Thoracic aorta (tissue), 2 donors: ENCODE measurements at places on chromosomes 4 and X.

GRCh38 chrX:123834116-123834515, 25.7 kb upstream of the XIAP start:
- no peak for DNase-seq

GRCh38 chrX:10932842-10933440, 178.2 kb upstream of the HCCS start:
- DNase-seq: no peak

DNA sequence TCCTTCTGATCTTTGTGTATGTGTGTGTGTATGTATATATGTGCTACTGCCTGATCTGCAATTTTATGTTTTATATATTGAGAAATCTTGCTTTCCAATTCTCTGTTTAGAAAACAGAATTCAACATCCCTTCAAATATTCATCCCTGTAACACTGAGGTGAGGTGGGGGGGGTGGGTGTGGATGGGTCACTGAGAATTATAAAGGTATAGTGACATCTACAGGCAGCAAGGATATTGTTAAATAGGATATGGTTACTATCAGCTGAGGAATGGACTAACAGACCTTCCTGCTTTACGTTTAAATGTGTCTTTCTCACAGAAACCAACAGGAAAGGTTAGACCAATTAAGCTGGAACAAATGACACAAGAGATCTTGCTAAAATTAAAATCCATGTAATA, 19.0 kb upstream of the MAGEB2 start:
- DNase-seq: no peak

DNA sequence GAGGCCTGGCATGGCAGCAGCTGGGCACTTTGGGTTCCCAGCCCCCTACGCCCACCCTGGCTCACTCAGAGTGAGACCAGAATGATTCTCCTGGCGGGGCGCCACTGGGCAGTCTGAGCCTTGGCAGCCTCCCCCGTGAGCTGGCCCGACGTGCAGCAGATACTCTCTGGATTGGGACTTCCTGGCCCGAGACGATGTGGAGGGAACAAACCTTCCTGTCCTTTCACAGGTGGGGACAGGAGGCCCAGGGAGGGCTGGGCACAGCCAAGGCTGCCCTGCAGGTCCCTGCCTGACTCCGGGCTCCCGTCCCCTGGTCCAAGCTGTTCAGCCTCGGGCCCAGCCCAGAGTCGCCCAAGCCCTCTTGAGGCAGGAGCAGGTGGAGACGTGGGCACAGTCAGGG, 17.9 kb upstream of the ADD1 start:
- DNase-seq: no peak

- no peak for DNase-seq
Observed at GRCh38 chr4:24279911-24280375, 304.4 kb downstream of the DHX15 start.

- DNase-seq: no peak
Observed at GRCh38 chrX:39513836-39514235, 583.9 kb downstream of the BCOR start.

GRCh38 chr4:76688619-76689144, 209.3 kb downstream of the SOWAHB start:
- DNase-seq: no peak

DNA sequence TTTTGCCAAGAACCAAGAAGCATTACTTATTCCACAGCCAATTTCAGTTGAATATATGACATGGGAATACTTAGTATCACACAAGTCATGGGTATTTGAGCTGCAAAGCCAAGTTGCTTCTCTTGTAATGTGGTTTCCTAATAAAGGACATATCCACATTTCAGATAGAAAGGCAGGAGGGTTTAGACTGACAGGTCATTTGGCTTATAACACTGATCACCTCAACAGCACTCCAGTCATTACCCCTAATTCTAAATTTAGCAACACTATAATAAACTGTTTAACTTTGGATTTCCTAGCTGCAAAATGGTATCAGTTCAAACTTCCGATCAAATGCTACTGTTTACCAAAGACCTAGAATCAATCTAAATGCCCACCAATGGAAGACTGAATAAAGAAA, 114.0 kb upstream of the FTHL17 start:
- DNase-seq: no peak

- no peak for DNase-seq
Observed at GRCh38 chr4:121484633-121485032, 103.8 kb upstream of the QRFPR start.

GRCh38 chr4:122830426-122831095, 3.9 kb downstream of the FGF2 start:
- DNase-seq: no peak

DNA sequence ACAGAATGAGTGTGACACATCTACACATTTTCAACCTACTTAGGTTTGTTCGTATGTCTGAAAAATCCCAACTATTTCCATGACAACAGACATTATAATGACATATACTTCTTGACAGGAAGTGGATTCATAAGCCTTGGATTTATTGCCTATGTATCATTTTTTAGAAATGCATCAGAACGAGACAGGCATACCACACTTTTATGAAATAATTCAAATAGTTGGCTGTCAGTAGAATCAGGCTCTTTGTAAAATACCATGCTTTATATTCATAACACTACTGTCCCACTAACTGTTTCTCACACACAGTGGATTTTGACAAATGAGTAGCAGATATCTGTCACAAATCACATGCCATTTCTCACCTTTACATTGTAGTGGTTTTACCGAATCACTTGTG, 173.2 kb downstream of the BEND2 start:
- no peak for DNase-seq

DNA sequence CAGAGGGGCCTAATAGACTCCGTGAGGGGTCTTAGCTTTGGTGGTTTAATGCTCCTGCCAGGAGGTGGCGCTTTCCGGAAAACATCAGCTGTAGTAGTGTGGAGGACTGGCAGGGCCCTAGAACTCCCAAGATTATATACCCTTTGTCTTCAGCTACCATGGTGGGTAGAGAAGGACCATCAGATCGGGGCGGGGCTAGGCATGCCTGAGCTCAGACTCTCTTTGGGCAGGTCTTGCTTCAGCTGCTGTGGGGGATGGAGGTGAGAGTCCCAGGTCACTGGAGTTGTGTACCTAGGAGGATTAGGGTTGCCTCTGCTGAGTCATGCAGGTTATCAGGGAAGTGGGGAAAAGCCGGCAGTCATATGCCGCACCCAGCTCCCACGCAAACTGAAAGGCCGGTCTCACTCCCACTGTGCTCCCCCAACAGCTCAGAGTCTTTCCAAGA, 63.0 kb upstream of the AGA start:
- no peak for DNase-seq

DNA sequence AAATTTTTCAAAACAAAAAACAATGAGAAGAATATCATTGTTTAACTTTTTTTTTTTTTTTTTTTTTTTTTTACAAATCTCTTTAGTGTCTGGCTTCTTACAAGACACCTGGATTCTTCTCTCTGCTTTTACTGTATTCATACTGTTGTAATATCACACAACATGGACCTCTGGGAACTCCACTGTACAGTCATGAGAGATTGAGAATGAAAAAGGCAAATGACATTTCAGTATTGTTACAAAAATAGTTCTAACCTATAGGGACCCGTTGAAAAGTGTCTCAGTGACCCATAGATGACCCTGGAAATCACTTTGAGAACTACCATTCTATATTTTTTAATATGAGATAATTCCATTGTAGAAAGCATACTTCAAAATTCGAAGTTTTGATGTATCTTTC, 124.4 kb downstream of the SLIT2 start:
- no peak for DNase-seq

- DNase-seq: no peak
Observed at GRCh38 chr4:174222266-174222872, 61.1 kb downstream of the FBXO8 start.

DNA sequence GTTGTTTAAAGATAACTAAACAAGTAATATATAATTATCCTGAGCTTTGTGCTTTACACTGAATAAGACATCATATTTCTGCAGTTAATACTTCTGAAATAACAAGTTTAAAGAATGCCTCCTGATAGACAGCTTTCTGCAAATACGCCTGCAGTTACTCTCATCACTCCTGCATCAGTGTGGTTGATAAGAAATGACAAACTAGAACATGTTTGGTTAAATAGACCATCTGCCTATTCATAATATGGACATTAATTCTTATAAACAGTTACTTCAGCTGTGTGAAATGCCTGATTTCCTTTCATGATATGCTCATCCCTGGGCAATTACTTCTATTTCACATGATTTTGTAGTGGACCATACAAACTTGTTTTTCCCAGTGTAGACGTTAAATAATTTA, 7.0 kb upstream of the TENM3 start:
- DNase-seq: no peak

DNA sequence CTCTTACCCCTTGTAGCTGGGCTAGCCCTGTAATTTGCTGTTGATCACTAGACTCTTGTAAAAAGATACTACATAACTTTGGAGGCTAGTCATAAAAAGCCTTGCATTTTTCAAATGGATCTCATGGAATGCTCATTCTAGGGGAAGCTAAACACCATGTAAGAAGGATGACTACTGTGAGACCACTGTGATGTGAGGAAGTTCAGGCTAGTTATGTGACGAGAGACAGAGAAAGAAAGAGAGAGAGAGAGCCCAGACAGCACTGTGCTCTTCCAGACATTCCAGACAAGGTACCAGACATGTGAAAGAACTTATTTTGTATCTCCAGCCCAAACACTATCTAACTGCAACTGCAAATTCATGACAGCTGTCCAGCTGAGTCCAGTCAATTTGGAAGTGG, 404.6 kb upstream of the PITX2 start:
- DNase-seq: no peak

- no peak for DNase-seq
Observed at GRCh38 chr4:41158274-41158673, 56.1 kb downstream of the APBB2 start.

- no peak for DNase-seq
Observed at GRCh38 chr4:78167510-78167909, 110.4 kb downstream of the FRAS1 start.

- no peak for DNase-seq
Observed at GRCh38 chrX:356385-357034, 30.2 kb downstream of the PPP2R3B start.

GRCh38 chr4:86855572-86855971, 6.4 kb upstream of the SLC10A6 start:
- DNase-seq: no peak

DNA sequence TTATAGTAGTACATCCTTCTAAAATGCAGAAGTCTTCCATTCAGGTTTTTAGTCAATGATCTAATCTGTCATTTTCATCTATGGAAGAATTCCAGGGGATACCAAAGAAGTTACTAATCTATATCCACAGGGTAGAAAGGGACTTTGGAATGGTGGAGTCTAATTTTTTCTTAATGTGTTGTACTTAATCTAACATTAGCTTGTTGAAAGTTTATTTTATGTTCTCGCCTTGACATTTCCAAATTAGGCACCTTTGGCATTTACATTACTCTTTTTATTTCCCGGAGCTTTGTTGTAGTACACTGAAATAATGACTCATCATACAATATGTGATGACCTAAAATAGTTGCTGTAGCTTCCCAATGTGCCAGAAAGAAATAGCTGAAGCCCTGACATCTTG, 91.5 kb downstream of the HTR2C start:
- DNase-seq: no peak

DNA sequence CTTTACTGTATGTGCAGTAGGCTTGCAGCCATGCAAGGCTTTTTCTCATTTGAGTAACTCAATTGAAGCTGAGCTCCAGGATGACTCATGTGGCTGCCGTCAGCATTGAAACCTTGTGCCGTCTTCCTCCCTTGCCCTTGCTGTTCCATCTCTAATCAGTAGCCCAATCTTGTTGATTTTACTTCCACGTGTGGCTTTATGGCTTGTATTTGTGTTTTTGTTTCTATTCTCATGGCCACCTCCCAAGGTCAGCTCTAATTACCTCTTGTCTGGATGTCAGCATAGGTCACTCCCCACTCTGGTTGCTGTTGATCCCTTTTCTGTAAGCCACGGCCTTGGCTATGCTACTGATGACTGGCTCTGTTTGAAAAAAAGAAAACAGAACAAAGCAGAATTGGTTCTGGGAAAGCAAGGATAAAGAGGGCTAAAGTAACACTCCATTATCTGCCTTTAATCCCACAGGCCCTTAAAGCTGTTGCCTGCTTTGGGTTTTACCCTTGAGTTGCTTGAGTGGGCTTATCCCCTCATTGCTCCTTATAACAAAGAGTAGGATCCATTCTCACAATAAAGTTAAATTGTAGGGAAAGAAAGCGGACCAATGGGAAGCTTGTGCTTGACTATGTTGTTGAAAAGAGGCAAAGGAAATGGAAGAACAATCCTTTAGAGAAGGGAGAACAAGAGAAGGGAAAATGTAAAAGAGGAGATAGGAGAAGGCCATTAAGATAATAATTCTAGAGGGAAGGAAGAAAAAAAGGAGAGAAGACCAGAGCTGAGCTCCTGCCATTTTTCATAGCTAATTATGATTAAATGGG, 173.9 kb upstream of the PGRMC2 start:
- no peak for DNase-seq

DNA sequence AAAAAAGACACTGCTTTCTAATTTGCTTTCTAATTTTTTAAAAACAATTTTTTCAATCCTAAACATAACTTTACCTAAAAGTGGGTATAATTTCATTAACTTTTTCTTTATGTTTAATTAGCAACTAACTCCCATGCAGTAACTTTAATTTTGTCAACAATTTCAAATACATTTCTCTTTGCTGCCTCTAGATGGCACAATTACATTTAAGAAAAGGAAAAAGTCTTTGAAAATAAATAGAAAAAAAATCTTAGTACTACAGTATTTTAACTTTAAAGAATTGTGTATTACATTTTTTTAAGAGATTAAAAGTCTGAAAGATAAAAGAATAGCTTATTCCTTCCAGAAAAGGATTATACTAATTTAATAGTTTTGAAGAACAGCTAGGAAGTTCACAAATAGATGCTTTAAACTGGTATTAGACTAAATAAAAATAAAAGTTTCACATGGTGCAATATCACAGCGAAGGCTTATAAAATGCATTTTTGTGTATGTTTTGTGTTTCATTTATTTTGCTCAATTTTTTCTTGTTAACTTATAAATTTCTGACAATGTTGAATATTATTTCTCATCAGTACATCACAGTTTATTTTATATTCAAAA, 105.1 kb downstream of the ADGRA3 start:
- no peak for DNase-seq

DNA sequence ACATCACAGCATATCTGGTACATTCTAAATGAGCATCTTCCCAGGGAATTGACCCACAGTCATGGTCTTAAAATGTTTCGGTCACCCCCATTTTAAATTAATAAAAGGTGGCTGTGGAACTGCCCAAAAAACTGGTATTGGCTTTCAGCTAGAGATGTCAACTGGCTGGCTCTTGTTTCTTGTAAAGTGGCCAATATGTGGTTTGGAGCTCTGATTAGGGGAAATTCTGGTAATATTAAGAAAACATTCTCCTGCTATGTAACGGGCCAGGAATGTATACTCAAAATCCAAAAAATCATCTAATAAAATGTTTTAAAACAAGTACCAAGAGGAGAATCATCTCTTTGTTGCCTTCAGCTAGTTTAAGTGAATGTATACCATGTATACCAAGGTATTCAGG, 62.0 kb upstream of the VCX2 start:
- no peak for DNase-seq

GRCh38 chr4:65592089-65592488, 78.2 kb downstream of the EPHA5 start:
- DNase-seq: no peak

GRCh38 chr4:163148466-163149336, 18.0 kb downstream of the NAF1 start:
- no peak for DNase-seq
